Urothelium cell line (cell line): ENCODE measurements at places on chromosomes 6 and 20.

GRCh38 chr20:33163856-33164762 is 3.9 kb upstream of the BPIFA2 start:
- no peak for DNase-seq

- no peak for DNase-seq
Observed at GRCh38 chr20:49171909-49172308, 16.2 kb downstream of the STAU1 start.

DNA sequence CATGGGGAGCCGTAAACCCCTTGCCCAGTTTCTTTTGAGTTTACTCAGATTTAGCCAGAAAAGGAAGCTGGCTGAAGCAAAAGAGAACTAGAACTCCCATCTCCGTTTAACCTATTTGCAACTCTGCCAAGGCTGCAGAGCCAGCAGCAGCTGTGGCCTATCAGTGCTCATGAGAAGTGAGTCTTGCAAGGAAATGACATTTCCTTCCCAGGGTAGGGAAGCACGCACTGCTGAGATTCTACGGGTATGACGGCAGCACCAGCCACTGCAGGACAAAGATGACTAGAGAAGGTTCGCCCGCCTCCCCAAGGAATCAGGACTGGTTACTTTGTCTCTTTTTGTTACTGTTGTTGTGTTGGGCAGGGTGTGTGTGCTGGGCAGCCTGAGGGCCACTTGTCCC is 47.6 kb downstream of the PPP1R3G start:
- no peak for DNase-seq

- DNase-seq: peak; percentile 68
Observed at GRCh38 chr20:815914-816606, 17.5 kb upstream of the FAM110A start.

DNA sequence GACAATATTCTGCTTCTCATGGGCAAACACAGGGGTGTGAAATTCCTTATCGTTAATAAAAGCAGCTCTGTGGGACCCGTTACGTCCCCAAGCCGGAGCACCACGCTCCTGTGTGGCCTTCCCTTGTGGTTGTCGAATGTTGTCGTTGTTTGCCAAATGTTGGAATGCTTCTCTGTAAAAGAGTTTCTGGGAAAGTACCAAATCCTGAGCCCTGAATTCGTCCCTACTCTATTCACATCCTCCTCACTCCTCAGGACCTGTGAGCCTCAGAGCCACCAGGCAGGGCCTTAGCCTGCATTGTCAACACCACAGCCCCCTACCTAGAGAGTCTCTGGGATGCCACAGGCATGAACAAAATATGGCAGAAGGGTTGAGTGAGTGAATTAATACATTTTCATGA is 64.0 kb downstream of the THBS2 start:
- no peak for DNase-seq

GRCh38 chr6:112258642-112259336 is 4.4 kb upstream of the LAMA4 start:
- no peak for DNase-seq

- peak; percentile 89 for DNase-seq
Observed at GRCh38 chr20:17226410-17227218, at the start of gene PCSK2. Gene PCSK2 (plus strand): TSS chr20:17227040. CDS start chr20:17227306, 266 bp downstream.

DNA sequence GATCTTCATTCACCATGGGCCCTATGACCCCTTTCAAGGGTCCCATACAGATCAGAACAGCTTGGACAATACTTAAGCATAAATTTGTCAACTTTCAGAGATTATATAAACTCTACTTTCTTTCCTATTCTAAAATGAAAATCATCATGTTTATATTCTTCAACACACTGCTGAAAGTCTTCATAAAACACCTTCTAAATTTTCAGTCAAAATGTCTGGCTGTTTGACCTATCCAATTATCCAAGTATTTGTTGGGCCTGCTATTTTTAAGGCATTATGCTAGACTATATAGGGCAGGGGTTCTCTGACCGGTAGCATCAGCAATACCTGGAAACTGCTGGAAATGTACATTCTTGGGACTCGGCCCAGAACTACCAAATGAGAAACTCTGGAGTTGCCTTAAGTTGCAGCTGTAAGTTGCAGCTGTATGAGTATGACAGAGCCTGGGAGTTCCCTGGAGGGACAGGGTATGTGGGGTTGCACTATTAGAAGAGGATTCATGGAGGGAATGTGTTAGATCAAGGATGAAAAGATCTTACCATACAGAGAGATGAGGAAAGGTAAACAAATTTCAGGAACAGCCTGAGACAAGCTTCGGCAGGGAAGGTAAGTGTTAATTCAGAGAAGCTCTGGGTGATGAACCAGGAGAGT is 293.0 kb downstream of the ADGB start:
- DNase-seq: no peak

DNA sequence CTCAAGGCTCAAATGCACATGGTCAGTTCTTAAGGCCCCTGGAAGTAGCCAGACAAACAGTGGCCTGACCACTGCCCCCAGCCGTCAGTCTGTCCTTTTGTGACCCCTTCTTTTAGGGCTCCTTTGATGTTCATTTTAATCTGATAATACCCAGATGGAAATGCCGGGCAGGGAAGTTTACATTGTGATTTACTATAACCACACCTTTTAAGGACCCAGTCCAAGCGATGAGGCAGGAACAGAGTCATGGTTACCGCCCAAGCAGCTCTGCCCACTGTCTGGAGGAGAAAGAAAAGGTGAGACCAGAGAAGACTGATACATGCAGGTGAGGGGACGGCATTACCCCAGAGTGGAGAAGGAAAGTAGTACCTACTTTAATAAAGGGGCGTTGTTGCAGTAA is 110.6 kb downstream of the PLEKHG1 start:
- DNase-seq: no peak

GRCh38 chr20:23459461-23460150 is 6.9 kb upstream of the CST11 start:
- DNase-seq: no peak

DNA sequence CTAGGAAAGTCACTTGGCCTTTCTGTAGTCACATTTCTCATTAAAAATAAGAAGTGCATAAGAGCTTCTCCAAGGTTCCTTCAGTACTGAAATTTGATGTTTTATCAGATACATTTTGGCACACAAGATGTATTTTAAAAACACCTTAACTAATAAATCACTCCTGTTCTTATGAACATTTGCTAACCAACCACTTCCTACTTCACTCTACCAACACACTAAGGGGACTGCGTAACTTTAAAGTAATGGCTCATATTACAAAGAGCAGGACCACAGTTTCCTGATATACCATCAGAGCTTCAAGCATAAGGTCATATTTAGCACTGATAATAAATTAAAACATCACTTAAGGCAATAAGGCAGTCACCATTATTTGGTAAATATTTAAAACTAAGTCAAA is 104.4 kb downstream of the RALGAPA2 start:
- DNase-seq: no peak

DNA sequence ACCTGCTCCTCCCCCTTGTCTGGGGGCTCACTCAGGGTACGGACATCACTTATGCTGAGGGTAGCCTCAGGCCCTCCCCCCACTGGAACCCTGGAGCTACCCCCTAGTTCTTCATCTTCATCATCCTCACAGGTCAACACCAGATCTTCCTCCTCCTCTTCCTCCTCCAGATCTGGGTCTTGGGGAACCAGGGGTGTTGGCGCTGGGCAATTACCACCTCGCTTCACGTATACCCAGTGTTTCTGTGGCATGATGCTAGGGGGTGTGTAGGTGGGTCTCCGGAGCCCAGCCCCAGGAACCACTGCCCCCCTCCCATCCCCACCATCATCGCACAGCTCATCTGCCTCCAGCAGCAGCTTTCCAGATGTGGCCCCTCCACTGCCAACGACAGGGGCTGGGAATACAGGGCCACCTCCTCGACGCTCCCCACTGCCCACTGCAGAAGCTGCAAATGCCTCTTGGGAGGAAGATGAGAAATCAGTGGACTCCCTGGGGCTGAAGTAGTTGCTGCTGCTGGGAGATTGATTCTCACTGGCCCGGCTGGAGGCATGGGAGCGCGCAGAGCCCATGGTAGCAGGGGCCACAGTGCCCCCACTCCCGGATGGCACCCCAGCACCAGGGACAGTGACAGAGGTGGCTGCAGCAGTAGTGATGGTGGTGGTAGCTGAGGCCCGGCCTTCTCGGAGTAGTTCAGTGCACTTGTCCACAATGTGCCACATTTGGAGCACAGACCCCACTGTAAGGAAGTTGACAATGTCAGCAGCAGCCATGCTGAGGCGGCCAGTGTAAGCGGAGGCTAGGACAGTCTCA is 1.5 kb downstream of the ZBTB22 start:
- DNase-seq: no peak

DNA sequence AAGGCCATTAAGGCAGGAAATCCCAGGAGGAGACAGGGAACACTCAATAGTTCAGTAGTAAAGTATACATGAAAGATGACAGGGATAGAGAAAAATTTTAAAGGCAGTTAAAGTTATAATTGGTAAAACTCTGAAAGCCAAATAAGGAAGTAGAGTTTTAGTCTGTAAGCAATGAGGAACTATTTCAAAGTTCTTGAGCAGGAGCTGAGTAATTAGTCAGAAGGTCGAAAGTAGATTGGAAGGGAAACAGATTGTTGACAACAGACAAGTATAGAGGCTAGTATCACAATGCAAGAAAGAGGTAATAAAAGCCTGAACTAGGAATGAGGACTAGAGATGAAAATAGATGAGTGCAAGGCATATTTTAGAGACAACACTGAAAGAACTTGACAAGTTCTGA is 150.3 kb downstream of the CDK19 start:
- no peak for DNase-seq

DNA sequence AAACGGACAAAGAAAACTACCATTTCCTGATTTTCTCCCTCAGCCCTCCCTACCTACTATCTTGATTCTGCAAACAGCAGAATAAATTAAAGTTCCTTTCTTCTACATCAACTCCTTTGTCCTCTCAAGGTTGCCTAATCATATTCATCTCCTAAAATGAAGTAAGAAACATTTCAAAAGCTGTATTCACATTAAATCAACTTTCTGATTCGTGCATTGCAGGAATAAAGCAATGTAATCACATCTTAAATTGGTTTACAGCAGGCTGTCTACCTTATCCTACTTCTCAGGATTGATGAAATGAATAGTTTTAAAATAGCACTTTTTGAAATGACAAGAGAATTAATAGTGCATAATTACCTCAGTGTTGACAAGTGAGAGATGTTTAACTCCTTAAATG is 25.1 kb downstream of the PRKN start:
- no peak for DNase-seq

GRCh38 chr6:12361042-12361765 is 71.0 kb downstream of the EDN1 start:
- DNase-seq: no peak

DNA sequence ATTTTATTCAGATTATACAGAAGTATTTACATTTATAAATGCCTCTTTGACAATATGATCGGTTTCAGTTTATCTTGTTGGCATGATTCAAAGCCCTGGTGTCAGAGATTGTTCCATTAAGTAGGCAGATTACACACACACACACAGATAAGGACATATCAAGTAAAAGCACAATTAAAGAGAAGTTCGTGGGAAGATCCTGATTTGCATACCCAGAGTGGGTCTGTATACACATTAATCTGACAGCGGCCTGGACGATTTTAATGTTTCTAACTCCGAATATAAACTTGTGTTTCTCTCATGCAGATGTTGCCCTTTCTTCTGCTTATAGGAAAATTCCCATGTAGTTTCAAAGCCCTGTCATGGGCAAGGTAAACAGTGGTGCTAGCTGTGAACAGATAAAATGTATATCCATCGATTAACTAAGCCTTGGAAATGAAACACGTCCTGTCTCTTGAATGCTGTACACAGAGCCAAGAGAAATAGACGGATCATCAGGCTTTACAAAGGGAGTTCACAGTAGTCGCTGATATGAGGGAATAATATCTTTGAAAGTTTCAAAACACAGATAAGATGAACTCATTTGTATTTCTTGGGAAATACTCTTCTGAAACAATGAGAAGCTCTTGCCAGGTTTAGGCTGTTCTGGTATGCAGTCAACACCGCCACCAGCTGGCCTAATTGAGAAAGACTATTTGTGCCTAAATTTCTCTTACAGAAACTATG is 108.2 kb upstream of the GMDS start:
- DNase-seq: peak; percentile 46

DNA sequence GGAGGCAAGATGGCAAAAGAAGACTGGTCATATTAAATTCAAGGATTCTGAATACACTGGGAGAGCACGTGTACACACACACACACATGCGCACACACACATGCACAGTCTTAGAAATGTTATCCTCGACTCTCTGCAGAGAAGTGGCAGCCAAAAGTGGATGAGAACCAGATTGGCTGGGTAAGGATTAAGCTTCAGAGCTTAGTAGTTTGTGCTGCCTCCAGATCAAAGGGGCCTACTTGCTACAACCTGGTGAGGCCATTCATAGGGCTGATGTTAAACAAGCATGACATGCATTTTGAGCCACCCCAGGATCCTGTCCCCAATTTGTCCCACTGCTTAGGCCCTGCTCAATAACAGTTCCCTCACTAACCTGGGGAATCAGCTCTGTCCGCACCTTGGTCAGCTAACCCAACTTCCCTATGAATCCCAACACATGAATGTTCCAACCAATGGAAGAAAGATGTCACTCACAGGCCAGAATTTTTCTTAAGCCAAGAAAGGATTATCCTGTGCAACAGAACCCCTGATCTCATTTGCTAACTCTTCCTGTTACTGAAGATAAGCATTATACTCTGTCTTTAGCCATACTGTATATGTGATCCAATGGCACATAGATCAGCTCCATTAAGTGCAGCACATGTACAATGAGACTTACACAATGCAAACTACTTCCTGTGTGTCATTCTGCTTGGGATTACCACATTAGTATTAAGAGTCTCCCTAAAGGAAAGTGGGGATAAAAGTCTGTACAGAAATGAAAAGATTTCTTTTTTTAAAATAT is 31.0 kb downstream of the TOMM6 start:
- DNase-seq: no peak

- DNase-seq: peak; percentile 69
Observed at GRCh38 chr20:64161356-64162238, 2.7 kb upstream of the MYT1 start.

- DNase-seq: no peak
Observed at GRCh38 chr6:125169058-125169457, 15.5 kb downstream of the TPD52L1 start.

- peak; percentile 37 for DNase-seq
Observed at GRCh38 chr6:28105245-28105639, 19.2 kb upstream of the ZSCAN16 start.

- DNase-seq: no peak
Observed at GRCh38 chr6:11853678-11854407, 75.2 kb upstream of the ADTRP start.

DNA sequence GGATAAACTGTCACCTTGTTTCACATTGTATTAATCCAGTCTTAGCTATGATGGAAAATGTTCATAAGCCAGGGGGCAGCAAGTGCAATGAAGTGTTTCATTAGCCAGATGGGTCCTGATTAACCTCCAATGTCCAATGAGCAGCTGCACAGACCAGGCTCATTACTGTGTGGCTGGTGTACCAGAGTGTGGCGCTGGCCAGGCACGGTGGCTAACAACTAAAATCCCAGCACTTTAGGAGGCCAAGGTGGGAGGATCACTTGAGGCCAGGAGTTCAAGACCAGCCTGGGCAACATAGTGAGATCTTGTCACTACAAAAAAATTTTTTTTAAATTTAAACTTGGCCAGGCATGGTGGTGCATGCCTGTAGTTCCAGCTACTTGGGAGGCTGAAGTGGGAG is 201.7 kb upstream of the FOXQ1 start:
- DNase-seq: no peak
